ENCODE measurements at places on chromosomes 7 and 10.

- DNase-seq: peak; percentile 81
Measured at GRCh38 chr7:29105752-29106668, 40.3 kb downstream of the CPVL start.

DNA sequence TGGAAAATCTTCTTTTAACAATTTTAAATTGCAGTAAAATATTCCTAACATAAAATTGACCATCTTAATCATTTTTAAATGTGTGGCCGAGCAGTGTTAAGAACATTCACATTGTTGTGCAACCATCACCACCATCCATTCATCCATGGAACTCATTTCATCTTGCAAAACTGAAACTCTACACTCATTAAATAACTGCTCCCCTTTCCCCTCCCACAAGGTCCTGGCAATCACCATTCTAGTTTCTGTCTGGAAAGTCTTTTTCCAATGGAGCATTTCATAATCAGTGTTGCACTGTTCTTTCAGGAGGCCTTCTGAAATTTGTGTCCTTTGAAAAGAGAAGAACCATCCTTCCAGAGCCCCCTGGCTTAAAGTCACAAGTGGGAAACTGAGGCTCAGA lies 233.1 kb downstream of the PLXNA4 start:
- DNase-seq: no peak

GRCh38 chr7:68314208-68314607 lies 1284.1 kb upstream of the AUTS2 start:
- DNase-seq: no peak

GRCh38 chr10:71542478-71542877 lies 145.8 kb downstream of the CDH23 start:
- DNase-seq: no peak

GRCh38 chr7:20151708-20152456 lies 65.3 kb downstream of the MACC1 start:
- no peak for DNase-seq

- no peak for DNase-seq
Measured at GRCh38 chr10:99418910-99419624, 11.4 kb downstream of the GOT1 start.

GRCh38 chr10:127612-128432 lies 7.4 kb upstream of the ZMYND11 start:
- no peak for DNase-seq

DNA sequence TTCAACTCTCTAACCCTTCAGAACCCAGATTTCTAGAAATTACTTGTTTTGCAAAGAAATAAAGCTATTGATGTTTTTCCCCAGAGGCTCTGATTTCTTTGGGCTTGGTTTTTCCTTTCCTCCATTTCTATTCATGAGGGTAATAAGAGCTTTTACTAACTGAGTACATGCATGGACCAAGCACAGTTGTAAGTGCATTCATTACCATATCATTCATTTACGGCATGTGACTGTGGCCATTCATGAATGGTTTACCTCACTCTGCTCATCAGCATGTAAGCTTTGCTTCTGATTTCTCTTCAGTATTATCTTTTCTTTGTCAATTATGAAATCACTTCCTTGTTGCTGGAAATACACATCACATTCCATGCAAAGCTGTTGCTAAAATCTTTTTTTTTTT lies 42.4 kb downstream of the LAMB4 start:
- DNase-seq: no peak

DNA sequence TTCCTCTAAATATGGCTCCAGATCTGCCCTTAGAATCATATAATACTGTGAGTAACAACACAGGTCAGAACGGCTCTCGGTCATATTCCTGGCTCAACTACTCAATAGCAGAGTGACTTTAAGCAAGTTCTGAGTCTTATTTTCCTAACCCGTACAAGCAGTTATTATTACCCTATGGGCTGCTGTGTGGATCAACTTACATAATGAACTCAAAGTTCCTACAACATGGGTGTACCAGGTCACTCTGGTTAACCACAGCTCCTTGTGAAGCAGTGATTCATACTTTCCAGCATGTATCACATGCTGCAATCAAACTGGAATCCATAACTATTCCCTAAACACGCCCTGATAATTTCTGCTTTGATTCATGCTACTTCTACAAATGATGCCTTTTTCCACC lies 107.3 kb downstream of the LRRN3 start:
- DNase-seq: peak; percentile 97

DNA sequence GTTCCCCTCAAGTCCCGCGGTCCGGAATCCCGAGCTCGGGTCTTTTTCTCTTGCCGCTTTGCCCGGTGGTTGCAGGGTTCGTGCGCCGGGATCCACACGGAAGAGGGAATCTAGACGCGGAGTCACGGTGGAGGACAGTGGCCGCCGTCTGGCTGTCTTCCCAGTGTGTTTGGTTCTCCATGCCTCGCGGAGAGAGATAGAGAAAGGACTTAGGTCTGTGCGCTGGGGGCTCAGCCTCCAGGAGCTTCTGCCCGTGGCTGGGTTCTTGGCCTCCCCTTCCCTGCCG lies 1.6 kb downstream of the FFAR4 start:
- DNase-seq: no peak

- no peak for DNase-seq
Measured at GRCh38 chr10:34049887-34050286, 715.4 kb upstream of the NRP1 start.

- peak; percentile 2 for DNase-seq
Measured at GRCh38 chr10:108735380-108735779, 1187.9 kb downstream of the XPNPEP1 start.

DNA sequence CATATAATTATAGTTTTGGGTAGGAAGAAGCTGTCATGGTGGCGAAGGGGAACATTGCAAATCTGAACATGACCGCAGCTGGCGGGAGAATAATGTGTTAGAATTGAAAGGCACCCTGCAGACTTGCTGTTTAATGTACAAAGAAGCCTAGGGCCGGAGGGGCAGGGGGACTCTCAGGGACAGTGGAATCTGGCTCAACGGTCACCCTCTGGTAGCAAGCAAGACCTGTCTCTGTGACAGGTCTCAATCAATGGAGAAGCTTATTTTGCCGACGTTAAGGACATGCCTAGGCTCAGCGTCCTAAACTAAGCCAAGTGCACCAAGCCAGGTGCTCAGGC lies 177.3 kb downstream of the NSUN6 start:
- DNase-seq: no peak

GRCh38 chr10:68564712-68565111 lies 4.6 kb downstream of the TET1 start:
- DNase-seq: no peak

- no peak for DNase-seq
Measured at GRCh38 chr10:386771-387592, 251.7 kb downstream of the ZMYND11 start.

GRCh38 chr10:33136781-33137180 lies 178.8 kb upstream of the ITGB1 start:
- DNase-seq: no peak

DNA sequence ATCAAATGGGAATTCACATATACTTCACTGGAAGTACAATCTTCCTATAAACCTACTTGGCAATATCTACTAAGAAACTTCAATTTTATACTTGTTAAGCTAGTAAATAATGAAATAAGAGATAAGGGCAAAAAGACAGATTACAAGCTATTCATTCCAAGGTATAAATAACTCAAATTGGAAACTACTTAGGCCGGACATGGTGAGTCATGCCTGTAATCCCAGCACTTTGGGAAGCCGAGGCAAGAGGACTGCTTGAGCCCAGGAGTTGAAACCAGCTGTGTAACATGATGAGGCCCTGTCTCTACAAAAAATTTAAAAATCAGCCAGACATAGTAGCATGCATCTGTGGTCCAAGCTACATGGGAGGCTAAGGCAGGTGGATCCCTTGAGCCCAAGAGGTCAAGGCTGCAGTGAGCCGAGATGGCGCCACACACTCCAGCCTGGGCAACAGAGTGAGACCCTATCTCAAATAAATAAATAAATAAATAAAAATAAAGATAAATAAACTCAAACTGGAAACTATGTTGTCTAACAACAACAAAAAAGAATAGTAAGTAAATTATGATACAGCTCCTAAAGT lies 37.6 kb downstream of the ARHGAP21 start:
- peak; percentile 75 for DNase-seq

DNA sequence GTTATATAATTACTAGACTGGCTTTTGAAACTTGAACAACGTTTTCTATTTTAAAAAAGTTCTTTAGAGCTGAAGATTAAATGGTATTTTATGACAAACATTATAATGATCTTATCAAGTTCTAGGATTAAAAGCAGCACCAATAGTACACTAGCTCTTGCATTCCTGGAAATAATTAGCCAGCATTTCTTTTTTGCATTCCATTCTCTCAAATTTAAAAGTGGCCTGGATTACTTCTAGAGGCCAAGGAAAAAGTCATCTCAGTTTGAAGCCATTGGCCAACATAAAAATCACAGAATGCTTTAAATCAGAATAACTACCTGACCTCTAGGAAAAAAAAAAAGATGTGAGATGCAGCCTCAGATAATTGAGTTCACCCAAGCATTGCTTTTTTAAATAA lies 1326.4 kb upstream of the SORCS1 start:
- no peak for DNase-seq

GRCh38 chr10:79250259-79250658 lies 97.0 kb upstream of the PPIF start:
- no peak for DNase-seq

DNA sequence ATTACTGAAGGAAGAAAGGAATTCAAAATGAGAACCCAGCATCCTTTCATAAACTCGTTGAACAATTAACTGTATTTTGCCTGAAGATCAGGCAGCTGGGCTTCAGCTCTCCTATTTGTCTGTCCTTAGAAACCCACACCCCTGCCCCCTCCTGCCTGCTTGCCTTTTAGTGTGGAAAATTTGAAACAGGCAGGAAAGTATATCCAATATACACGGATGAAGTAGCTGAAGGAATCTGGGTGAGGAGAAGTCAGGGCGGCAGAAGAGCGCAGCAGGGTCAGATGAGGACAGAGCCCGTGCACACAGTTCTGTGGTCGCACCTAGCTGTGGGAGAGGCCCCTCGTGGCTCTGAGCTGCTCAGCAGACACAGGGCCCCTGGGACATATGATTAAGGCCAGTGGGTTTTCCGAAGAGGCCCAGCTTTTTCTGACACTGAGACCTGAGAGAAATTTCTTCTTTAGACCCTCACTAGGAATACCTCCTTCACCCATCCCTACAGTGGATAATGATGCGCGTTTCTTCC lies 87.9 kb downstream of the ACTR3B start:
- no peak for DNase-seq

GRCh38 chr7:5693529-5693928 lies 87.9 kb downstream of the RNF216 start:
- DNase-seq: peak; percentile 76

- DNase-seq: peak; percentile 52
Measured at GRCh38 chr7:610531-611280, 91.1 kb upstream of the PDGFA start.
